ENCODE measurements at places on chromosomes 3 and 15.

DNA sequence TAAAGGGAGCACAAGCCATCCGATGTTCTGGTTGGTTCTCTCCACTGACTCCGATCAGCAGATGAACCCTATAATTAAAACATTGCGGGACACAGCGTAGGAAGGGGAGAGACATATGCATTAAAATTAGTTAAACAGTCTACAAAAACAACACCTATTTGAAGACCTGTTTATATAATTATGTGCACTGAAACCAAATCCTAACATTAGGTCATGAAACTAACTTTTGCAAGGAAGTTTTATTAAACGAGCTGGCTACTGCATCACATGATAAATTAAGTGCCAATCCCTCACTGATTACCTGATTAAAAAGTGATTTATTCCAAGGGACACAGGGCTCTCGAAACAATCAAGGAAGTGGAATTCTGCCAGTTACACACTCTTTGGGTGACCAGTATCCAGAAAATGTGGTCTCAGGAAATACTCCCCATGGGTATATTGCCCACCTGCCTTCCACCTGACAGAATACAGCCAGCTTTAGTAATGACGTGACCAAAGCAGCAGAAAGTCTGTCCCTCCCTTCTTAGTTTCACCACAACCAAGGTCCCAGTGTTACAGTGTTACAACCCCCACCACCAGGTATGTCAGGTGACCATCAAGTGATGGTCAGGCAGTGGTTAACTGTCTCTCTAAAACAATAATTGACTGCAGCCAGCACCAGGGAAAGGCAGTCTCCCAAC lies 69.5 kb downstream of the HERC1 start:
- DNase-seq, result no peak

DNA sequence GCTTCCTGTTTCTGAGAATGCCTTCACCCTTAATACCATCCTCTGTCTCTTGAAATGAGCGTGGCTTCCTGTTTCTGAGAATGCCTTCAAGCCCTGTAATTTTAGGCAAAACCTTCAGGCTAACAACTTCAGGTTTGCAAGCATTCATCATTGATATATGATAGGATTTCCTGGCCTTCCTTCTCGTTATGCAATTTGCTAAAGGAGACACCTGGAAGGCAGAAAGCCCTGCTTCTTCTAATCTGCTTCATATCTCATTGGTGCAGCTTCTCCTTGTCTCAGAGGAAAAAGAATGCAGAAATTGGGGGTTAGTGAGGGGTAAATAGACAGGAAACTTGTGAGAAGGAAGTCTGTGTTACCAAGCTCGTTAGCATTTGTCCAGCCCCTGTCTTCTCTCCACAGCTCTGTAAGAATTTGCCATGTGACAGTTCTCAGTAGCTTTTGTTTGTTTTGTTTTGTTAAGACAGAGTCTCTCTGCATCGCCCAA lies 7.3 kb downstream of the ARL6IP5 start:
- DNase-seq, result peak; percentile 17

- DNase-seq, result no peak
Measured at GRCh38 chr3:51242939-51243338, 142.2 kb upstream of the MANF start.

GRCh38 chr15:40762919-40763800 lies 708 bp upstream of the GCHFR start:
- DNase-seq, result peak; percentile 55

- no peak for DNase-seq
Measured at GRCh38 chr3:100641471-100642032, 32.2 kb downstream of the ADGRG7 start.

- no peak for DNase-seq
Measured at GRCh38 chr3:178558637-178559036, 22.4 kb downstream of the KCNMB2 start.

- DNase-seq, result no peak
Measured at GRCh38 chr3:162094301-162094700, 597.7 kb downstream of the OTOL1 start.
